ENCODE measurements at places on chromosomes 1 and 21.

DNA sequence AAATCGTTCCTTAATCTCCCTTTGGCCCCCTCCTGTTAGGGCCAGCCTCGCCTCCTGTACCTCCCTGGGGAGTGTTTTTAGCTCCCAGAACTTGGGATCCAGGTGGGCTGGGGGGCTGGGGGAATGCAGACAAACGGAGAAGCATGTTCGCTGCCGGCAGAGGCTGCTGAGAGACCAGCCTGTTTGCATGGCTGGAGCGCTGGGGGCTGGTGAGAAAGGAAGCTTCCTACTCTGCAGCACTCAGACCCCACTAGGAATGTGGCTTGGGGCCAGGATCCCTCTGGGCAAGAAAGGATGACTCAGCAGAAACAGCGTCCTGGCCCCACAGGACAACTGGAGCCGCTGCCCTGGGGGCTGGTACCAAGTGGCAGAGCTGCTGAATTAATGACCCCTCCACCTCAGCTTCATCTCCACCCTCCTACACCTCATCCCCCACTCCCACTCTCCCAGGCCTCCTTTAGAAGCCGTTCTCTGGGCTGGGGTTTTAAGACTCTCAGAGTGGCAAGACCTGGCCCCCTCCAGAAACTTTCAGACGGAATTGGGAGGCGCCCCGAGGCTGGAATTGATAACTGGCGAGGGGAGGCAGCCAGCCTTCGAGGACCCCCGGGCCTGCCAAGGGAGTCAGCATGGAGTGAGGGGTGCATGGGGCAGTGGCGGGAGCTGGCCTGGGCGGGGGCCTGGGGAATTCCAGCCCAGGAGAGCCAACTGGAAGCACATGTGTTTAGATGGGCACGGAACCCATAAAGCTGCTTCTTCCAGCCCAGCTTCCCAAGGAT is 28.5 kb upstream of the EPS8L3 start:
- no peak for DNase-seq

DNA sequence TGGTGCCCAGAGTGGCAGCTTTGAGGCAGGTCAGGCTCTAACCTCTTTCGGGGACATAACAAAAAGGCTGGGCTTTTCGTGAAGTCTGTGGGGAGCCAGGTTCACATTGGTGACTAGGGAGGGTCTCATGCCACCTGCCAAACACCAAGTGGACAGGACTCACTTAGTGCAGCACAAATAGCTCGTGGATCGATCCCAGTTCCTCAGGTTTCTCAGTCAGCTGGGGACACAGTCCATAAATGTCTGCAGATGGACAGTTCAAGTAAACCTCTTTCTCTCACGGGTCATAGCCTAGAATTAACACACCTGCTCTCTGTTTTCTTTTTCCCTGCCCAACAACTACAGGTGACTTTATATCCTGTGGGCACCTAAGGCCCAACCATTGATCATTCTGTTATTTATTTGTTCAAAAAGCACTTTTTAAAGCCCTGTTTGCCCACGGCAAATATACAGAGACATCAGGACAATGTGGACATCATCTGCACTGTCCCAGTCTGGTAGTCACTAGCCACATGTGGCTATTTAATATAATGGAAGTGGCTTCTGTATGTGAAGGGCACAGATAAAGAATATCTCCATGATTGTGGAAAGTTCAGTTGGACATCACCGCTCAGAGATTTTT is 53.5 kb downstream of the CAPN2 start:
- DNase-seq, result no peak

DNA sequence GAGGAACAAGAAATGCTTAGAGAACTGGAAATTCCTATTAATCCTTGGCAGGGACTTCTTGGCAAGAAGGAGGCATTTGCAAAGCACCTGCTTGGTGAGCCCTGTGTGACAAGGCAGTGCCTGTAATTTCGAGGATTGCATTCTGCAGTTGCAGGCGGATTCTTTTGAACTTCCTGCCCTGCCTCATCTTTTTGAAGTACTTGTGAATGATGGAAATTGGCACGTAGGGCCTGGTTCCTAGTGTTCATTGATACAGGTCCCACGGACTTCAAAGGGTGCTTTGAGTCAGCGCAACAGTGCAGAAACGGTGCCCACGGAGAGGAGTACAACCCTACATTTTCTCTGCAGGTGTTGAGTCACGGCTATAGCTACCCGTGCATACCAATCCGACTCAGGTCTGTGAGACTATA is 6.4 kb downstream of the HUNK start:
- DNase-seq, result no peak

DNA sequence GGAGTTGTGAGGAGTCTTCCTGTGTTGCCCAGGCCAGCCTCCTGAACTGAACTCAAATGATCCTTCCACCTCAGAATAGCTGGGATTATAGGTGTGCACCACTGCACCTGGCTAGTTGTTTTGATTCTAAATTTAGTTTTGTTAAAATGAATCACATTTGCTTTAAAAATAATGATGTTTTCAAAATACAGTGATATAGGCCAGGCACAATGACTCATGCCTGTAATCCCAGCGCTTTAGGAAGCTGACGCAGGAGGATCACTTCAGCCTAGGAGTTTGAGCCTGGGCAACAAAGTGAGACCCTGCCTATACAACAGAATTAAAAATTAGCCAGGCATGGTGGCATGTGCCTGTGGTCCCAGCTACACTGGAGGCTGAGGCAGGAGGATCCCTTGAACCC is 24.3 kb downstream of the RTCA start:
- no peak for DNase-seq

- no peak for DNase-seq
These were observed 29.1 kb upstream of the IRF2BP2 start for GRCh38 chr1:234638832-234639799.

DNA sequence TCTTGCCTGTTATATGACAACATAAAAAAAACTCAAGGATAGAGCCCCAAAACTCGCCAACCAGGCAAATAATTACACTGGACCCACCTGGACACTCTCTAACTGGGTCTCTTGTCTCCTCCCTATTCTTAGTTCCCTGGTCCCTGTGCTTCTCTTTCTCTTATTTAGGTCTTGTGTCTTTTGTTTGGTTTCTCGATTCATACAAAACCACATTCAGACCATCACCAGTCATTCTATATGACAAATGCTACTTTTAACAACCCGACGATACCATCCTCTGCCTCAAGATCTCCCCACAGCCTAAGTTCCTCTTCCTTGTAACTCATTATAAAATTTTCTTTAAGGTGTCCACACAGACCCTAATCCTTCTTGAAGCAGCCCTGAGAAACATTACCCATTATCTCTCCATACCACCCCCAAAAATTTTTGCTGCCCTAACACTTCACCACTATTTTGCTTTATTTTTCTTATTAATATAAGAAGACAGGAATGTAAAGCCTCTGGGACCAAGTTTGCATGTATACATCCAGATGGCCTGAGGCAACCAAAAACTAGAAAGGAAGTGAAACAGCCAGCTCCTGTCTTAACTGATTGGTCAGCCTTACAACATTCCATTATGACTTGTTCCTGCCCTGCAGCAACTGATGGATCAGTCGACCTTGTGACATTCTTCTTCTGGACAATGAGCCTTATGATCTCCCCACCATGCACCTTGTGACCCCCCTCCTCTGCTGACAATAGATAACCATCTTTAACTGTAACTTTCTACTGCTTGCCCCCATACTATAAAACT is 638.2 kb downstream of the AMY1C start:
- DNase-seq, result no peak

All from CD4-positive, alpha-beta T cell treated with Interleukin-6 at 100 ng/mL for 8 hours (primary cell).